ENCODE measurements at places on chromosomes 7 and 10.

- no peak for DNase-seq
Measured at GRCh38 chr7:45679516-45679915, 105.3 kb downstream of the ADCY1 start.

DNA sequence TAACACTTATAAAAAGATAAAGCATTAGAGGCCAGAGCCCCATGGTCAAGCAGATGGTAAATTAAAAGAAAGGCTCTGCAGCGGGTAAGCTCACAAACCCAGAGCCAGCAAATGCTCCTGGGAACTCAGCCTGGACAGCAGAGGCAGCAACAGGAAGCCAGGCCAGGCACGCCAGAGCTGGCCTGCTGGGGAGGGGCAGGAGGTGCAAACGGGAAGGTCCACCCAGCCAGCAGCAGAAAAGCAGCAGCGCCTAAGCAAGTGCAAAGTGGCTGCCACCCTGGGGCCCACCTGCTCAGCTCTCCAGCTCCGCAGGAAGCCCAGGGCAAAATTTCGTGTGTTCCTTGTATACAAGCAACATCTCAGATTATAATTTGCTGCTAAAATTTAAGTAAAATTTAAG lies 82.7 kb upstream of the GPR22 start:
- DNase-seq: no peak

- DNase-seq: no peak
Measured at GRCh38 chr7:44322631-44323363, 2.6 kb downstream of the CAMK2B start.

GRCh38 chr10:614139-614711 lies 75.2 kb downstream of the DIP2C start:
- no peak for DNase-seq

DNA sequence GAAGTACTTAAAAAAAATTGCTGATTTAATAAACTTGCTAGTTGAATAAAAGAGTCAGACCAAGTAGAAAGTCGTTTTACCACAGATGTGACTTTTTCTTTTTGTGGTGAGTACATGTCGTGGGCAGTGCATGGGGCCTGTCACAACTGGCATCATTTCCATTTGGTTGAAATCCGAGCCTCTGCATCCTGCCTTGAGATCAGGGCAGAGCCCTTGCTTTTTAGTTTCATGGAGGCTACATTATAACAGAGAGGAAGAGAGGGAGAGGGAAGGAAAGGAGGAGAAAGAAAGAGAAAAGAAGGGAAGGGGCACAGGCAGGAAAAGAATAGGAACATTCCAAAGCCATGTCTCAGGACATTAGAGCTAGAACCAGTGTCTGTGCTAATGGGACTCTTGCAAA lies 20.4 kb upstream of the INSYN2A start:
- DNase-seq: no peak

DNA sequence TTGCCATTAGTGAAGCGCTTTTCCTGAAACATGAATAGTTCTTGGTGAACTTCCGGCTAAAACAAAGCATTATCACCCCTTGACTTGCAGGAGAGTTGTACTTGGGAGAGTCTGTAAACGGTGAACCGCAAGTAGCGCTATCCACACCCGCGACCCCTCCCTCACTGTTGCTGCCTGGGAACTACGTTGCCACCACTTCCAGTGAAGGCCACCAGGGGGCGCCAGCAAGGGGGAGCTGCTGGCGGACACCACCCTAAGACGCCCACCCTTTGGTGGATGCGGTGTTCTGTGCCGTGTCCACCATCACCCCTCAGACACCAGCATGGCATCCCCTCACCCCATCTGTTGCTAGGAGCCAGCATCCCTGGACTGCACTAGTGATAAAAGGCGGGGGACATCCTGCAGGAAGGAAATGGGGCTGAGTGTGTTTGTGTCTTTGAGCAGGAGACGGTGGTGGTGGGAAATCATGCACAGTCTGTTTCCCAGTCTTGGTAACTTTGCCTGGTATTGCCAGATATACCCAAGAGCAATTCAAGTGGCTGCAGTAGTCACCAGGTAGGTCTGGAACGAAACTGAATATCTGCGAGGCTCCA lies 298.2 kb downstream of the FRMD4A start:
- DNase-seq: peak; percentile 39

GRCh38 chr10:116913695-116914094 lies 64.4 kb downstream of the ENO4 start:
- DNase-seq: no peak

DNA sequence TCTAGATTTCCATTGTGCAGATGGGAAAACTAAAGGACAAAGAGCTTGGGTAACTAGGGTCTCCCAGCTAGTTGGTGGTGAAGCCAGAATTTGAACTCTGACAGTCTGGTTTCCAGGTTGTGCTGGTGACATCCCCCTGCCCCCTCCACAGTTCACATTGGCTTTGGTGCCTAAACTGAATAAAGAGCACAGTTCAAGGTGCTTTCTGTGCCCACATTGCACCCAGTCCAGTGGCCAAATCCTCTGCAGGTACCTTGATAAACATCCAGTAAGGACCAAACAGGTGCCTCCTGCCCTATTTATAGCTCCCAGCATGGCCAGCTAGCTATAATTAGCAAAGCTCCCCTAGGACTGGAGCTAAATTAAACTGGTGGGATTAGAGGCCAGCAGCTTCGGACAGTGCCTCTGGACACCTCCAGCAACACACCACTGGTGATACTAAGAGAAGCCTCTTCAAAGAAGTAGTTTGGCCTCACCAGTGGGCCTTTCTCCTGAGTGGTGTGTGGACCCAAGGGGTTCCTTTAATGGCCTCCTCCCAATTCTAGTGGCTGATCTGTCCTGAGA lies 59.9 kb downstream of the KCNMA1 start:
- DNase-seq: no peak

- DNase-seq: no peak
Measured at GRCh38 chr10:17758896-17759295, 6.9 kb downstream of the TMEM236 start.

DNA sequence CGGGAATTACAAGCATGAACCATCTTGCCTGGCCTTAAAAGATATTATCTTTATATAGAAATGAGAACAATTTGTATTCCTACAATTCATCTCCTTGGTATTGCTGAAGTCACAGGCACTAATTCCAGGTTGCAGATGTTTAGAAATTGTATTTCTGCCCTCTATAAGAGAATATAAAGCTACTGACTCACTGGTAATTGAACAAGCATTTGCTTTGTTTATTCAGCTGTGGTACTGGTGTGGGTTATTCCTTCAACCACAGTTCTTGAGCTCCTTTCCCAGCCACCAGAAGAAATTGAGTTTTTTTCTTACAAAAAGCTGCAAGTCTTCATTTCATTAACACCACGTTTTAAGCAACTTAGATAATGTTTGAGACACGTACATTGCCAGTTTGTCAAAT lies 29.0 kb upstream of the MPP7 start:
- DNase-seq: no peak
